ENCODE measurements at places on chromosomes 5 and 9. TPM values are rescaled to one million over a fixed set of nuclear protein-coding genes. Genes with fewer than 3 reads are reported as not detected.

Gene SPOCK1
- 23.7 TPM for total RNA-seq

- H3K27me3 ChIP-seq = no peaks in the 10 kb centered on the region
- DNase-seq = peak; percentile 13
- H3K4me1 ChIP-seq = peaks cover 25% of the 10 kb centered on the region
- peak overlapping the region; percentile 80 for H3K4me3 ChIP-seq
These were observed 1.5 kb upstream of the RFX3 start for GRCh38 chr9:3526997-3527940.

DNA sequence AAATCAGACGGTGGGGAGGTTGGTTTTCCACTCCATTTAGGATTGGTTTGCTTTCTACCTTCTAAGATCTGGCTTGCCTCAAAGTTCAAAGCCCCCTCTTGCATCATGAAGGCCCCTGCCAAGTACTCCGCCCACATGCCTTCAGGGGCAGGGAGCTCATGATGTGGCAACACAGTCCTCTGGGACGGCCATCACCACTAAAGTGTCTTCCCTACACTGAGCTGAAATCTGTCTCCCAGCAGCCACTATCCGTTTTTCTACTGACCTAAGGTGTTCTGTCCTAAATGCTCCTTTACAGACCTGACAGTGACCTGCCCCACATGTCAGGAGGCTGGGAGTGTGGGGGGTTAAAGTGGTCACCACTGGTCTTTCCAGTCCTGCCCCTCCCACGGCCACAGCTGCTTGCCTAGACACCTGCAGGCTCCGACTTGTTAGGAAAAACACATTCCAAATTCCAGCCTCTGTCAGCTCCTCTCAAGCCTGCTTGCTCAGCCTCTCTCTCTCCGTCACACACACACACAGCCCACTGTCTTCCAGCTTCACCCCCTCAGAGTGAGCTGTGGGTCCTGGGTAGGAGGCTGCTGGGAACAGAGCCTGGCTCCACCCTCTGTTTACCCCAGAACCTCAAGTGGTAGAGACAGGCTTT is 44.9 kb downstream of the SHB start:
- H3K4me3 ChIP-seq = no peak overlapping the region
- no peaks in the 10 kb centered on the region for H3K27me3 ChIP-seq
- no peak overlapping the region for H3K27ac ChIP-seq

DNA sequence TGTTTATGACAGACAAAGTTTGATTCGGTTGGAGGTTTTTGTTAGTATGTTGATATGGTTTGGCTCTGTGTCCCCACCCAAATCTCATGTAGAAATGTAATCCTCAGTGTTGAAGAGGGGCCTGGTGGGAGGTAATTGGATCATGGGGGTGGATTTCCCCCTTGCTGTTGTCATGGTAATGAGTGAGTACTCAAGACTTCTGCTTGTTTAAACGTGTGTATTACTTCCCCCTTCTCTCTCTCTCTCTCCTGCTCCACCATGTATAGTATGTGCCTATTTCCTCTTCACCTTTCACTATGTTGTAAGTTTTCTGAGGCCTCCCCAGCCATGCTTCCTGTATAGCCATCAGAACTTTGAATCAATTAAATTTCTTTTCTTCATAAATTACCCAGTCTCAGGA is 415.1 kb downstream of the HCN1 start:
- no peaks in the 10 kb centered on the region for H3K4me1 ChIP-seq
- no peaks in the 10 kb centered on the region for H3K27me3 ChIP-seq
- no peak overlapping the region for H3K27ac ChIP-seq
- no peak overlapping the region for H3K4me3 ChIP-seq

DNA sequence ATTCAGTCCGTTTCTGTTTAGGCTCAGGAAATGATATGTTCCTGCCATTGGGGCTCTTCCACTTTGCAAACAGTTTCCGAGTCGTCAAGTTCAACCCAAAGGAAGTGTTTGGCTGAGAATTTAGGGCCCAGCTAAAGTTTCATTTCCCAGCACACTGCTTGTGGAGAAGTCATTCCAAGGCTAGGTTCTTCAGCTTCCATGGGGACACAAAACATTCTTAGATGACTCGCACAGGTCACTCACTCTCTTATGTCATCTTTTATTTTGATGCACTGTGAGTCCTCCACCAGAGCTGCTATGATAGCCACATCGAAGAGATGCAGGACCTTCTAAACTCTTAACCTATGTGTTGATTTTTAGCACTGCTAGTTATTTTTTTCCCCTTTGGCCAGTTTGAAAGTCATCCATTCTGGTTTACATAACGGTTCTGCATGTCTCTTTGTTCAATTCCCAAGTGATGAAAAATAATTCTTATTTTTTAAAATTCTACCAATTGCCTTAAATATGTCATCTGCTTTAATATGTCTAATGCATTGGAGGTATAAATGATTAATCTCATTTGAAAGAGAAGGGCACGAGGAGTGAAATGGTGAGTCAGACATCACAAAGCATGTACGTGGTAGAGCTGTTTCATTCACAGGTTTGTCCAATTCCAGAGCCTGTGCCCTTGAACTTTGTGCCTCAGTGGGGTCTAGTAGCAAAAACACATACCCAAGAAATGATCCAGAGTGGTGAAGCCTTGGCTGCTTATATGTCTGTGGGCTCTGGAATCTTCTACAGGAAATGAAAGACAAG is 84.3 kb downstream of the ZNF462 start:
- H3K27ac ChIP-seq = peak overlapping the region; percentile 56
- no peaks in the 10 kb centered on the region for H3K27me3 ChIP-seq
- H3K4me1 ChIP-seq = peaks cover 17% of the 10 kb centered on the region
- DNase-seq = no peak
